ENCODE measurements at places on chromosomes 2 and 18.

DNA sequence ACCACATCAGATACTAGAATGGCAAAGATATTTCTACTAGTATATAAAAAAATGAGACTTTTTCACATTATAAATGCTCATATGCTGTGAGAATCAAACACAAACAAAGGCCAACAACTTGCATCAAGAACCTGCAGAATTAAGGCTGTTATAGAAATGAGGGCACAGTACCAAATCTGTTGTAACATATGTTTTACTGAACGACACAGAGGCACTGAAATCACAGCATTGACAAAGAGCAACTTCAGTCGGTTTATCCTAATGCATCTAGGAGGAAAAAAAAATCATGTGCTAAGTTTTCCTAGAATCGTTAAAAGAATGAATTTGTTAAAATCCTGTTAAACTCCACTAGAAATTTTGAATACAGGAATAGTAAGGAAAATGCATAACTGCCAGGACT, 617.4 kb upstream of the NETO1 start:
- DNase-seq: no peak

GRCh38 chr2:122251566-122251965, 496.1 kb downstream of the TSN start:
- no peak for DNase-seq

DNA sequence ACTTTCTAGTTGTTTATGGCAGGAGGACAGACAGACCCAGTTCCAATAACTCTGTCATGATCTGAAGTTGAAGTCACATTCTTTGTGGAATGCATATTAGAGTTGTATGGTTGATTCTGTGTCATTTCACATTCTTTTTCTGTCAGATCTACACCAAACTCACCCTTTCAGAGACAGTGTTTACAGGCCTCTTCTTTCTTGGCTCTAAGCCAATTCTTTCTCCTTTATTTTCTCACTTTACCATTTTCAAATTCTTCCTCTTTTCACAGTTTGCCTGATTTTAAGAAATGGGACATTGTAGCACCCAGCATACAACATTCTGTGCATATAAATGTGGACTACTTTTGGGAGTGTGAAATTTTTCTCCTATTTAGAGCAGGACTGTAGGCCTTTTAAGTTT, 103.7 kb downstream of the CCDC85A start:
- DNase-seq: no peak

- no peak for DNase-seq
Observed at GRCh38 chr2:195411219-195411687, 245.8 kb upstream of the SLC39A10 start.

GRCh38 chr2:134253804-134254203, at the start of gene MGAT5:
TSS of gene MGAT5 (plus strand) at chr2:134254072. CDS start at chr2:134254404, 332 bp downstream.
- DNase-seq: peak; percentile 91

- DNase-seq: no peak
Observed at GRCh38 chr2:89833116-89833779, 1141.8 kb downstream of the RPIA start.

- no peak for DNase-seq
Observed at GRCh38 chr2:205766779-205767359, 84.6 kb downstream of the NRP2 start.

DNA sequence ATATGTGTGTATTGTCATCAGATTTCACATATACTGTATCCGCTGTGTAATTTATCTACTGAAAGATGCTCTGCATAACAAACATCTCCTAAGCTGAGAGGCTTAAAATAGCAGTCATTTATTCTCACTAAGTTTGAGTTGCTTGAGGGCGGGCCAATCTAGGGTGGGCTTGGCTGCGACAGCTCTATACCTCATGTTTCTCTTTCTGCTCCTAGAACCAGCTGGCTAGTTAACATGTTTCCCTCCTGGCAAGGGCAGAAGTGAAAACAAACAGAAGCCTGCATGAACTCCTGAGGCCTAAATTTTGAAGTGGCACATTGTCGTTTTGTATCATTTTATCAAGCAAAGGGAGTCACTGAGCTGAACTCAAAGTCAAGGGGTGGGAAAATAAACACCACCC, 585.0 kb upstream of the VRK2 start:
- peak; percentile 1 for DNase-seq

GRCh38 chr2:46230115-46230571, 67.1 kb upstream of the EPAS1 start:
- DNase-seq: no peak

GRCh38 chr2:191846515-191847476, at the start of gene CAVIN2:
TSS of gene CAVIN2 (minus strand) at chr2:191847088. CDS start at chr2:191846925, 163 bp downstream.
- peak; percentile 40 for DNase-seq

- DNase-seq: no peak
Observed at GRCh38 chr2:45275806-45276205, 266.6 kb upstream of the SIX2 start.

- DNase-seq: no peak
Observed at GRCh38 chr18:61448316-61448715, 115.1 kb downstream of the CDH20 start.

GRCh38 chr2:73253901-73254300, 19.8 kb downstream of the CCT7 start:
- DNase-seq: no peak

DNA sequence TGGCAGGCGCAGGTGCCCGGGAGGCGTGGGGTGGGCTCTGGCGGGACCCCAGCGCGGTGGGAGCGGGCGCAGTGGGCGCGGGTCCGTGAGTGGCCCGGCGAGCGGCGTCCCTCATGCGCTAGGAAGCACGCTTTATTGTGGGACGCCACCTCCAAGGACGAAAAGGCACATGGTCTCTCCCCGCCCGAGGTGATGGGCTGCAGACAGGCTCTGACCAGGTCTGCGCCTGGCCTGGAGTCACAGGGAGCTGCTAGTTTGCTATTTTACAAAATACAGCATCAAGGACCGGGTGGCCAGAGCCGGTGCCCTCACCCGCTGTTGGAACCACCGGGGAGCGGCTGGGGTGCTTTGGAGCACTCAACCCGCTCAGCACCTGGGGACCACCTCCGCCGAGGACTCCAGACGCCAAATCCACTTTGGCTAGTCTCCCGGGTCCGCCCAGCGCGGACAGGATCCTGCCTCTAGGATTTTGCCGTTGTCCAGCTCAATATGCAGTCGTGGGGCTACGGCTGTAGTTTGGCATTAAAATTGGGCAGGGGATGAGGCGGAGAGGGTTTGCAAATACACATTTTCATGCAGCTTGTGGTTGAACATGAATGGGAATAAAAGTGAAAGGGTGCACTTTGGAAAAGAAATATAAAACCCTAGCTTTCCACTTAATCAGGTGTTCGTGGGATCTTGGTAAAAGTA, 65.4 kb downstream of the LRRFIP1 start:
- DNase-seq: no peak

GRCh38 chr18:13211534-13211933, 7.0 kb upstream of the LDLRAD4 start:
- no peak for DNase-seq

DNA sequence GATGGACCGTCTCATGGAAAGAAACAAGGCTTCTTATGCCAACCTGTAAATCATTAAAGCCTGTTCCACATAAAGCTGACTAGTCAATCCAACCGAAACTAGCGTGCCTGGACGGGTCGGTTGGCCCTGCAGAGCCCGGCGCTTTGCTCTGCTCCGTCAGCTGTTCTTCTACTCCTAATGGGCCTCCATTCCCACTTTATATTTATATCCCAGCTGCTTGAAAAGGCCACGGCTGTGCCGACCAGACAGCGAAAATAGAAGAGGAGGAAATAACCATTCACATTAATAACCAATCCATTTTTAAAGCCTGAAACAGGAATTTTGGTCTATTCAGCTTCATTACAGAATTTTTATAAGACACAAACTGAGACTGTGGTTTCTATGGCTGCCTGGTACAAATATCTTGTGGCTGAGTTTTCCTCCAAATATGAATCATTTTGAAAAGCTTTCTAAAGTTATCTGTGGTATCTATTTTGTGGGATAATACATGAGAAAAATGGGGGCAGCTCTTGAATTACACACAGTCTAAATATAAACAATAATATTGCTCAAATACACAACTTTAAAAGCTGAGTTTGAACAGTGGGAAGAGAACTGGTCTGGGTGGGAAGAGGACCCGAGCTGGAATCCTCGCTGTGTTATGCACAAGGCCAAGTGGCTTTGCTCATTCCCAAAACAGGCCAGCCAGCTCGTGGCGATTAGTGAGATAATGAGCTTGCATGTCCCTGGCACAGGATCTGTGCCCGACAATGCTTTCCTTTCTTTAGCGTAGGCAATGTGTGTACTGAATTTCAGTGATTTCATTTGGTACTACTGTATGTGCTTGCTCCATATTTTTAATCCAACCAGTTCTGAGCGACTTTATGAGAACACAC, 10.5 kb upstream of the FAM124B start:
- no peak for DNase-seq

GRCh38 chr2:193966590-193966989, 1690.4 kb upstream of the SLC39A10 start:
- no peak for DNase-seq

GRCh38 chr2:108560895-108561530, 26.7 kb downstream of the LIMS1 start:
- DNase-seq: no peak
